Activated T-helper 1 cell treated with Interleukin-2 at 50 U/mL for 16 hours (primary cell): ENCODE measurements at places on chromosomes 3 and 15.

- no peak for DNase-seq
Measured at GRCh38 chr3:133377396-133377795, 22.5 kb upstream of the BFSP2 start.

- no peak for DNase-seq
Measured at GRCh38 chr3:44521721-44522120, 33.3 kb upstream of the ZKSCAN7 start.

GRCh38 chr15:95591270-95591669, 739.2 kb upstream of the NR2F2 start:
- no peak for DNase-seq

DNA sequence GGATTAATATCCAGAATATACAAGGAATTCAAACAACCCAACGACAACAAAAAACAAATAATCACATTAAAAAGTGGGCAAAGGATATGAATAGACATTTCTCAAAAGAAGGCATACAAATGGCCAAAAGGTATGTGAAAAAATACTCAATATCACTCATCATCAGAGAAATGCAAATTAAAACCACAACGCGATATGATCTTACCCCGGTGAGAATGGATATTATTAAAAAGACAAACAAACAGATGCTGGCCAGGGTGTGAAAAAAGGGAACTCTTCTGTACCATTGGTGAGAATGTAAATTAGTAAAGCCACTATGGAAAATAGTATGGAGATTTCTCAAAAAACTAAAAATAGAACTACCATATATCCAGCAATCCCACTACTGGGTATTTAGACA, 43.5 kb upstream of the MEF2A start:
- DNase-seq: no peak

- no peak for DNase-seq
Measured at GRCh38 chr3:168579010-168579409, 483.3 kb upstream of the GOLIM4 start.

DNA sequence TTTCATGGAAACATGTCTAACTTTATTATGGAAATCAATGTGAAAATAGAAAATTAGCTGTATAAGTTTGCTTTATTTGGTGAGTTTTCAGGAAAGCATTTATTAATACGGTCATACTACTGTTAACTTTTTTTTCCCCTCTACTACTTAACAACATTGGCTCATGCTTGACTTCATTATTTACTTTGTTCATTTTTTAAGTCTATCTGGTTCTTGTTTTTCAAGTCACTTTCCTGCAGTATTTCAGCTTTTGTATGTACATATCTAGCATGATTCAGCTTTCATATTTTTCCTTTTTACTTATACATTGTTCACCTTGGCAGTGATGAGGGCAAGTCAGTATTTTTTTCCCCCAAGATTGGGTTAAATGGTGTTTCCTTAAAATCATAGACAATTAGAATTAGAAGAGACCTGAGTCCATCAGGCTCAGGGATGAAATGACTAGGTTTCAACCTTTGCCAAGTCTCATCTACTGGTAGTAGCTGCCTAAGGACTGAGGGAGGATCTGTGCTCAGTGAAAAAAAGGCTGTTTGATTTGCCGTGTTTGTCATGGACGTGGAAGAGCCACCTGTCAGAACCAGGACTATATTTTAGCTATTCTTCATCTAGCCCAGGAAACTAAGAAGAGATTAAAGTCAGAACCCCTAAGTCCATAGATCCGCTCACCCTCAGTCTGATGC, 15.4 kb downstream of the TMOD3 start:
- DNase-seq: no peak

DNA sequence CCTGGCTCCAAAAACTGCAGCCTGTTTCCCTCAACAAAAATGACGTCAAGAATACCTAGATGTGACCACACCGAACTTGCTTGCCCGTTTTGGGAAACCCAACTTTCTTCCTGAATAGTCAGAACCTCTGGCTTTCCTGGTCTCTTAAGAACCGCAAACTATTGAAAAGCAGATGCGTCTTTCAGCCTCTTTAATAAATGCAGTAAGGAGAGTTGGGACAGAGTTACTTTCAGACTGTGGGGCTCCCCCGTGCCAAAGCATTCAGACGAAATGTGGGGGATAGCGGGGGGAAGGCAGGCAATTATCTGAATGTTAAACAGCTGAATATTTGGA, 1.2 kb upstream of the PROK2 start:
- DNase-seq: no peak

GRCh38 chr3:134839990-134840389, 44.9 kb downstream of the EPHB1 start:
- no peak for DNase-seq

- no peak for DNase-seq
Measured at GRCh38 chr15:67104510-67104909, 39.1 kb downstream of the SMAD3 start.

DNA sequence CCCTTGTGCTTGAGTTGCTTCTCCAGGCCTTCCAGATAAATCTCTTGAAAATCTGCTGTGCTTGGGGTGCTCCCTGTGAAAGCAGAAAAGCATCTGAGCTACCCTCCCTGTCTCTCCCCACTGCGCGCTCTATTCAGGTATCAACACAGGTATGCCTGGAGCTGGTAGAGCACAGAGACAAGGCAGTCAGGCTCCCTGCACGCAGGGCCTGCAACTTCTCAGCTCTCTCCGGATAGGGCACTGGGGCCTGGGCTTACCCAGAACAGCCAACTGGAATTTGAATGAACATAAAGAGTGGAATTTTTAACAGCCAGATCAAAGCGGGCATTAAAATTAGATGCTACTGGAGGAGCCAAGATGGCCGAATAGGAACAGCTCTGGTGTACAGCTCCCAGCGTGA, 183.6 kb downstream of the XXYLT1 start:
- DNase-seq: no peak

- no peak for DNase-seq
Measured at GRCh38 chr3:129595544-129596193, 10.8 kb downstream of the PLXND1 start.

GRCh38 chr15:50148362-50148963, 29.4 kb upstream of the ATP8B4 start:
- no peak for DNase-seq
